ENCODE measurements at places on chromosomes 13 and 19.

- no peak for DNase-seq
Measured at GRCh38 chr13:51957377-51958216, 53.7 kb downstream of the ATP7B start.

GRCh38 chr13:87123987-87124784 lies 547.0 kb upstream of the SLITRK5 start:
- DNase-seq, result peak; percentile 58

- no peak for DNase-seq
Measured at GRCh38 chr13:97113231-97114001, 108.7 kb upstream of the MBNL2 start.

DNA sequence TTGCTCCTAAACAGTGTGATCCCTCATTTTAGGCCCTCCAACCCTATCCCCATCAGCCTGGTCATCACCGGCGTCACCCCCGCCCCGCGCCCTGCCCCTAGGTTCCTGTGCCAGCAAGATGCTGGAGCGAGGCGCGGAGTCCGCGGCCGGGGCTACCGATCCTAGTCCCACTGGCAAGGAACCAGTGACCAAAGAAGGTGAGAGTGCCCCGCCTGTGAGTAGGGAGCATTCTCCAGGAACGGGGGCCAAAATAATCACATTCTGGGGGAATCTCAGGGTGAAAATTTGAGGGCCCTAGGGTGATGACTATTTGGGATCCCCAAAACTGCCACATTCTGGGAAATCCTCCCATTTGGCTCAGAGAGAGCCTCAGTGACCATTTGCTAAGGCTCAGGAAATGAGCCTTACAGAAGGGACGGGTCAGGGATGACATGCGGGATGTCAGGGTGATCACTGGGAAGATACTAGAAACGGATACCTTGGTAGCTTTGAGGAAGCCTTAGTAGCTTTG lies 1.4 kb downstream of the ZNF575 start:
- DNase-seq, result no peak

DNA sequence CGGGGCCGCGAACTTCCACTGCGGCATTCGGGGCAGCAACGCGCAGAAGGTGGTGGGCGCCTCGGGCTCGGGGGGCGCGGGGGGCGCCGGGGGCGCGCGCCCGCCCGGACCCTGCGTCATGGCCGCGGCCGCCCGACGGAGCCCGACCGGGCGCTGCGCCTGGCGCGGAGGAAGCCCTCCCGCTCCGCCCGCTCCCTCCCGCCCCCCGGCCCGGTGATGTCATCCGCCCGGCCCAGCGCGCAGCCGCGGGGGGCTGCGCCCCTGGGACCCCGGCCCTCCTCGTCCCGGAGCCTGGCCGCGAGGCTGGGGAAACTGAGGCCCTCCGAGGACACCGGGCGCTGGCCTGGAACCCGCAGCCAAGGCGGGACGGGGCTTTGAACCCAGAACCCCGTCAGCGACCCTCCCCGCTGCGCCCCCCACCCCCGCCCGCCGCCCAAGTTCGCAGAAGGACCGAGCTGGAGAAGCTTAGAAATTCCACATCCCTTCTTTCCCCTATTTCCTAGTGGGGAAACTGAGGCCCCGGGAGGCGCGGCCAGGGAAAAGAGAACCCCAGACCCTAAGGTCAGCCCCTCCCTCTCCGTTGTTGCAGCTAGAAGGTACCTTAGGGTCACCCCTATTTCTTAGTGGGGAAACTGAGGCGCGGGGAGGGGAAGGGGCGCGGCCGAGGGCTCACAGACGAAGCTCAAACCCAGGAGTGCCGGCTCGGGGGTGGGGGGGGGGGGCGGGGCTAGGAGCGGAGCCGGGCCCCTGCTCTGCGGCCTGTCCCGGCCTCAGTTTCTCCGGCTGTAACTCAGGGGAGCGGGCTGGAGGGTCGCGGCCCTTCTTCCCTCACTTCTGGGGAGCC lies at the start of gene SHC2:
Gene SHC2 (minus strand): TSS at position 157 of the 844 bp plus-strand sequence. CDS start 37 bp downstream, at position 120.
- DNase-seq, result no peak

DNA sequence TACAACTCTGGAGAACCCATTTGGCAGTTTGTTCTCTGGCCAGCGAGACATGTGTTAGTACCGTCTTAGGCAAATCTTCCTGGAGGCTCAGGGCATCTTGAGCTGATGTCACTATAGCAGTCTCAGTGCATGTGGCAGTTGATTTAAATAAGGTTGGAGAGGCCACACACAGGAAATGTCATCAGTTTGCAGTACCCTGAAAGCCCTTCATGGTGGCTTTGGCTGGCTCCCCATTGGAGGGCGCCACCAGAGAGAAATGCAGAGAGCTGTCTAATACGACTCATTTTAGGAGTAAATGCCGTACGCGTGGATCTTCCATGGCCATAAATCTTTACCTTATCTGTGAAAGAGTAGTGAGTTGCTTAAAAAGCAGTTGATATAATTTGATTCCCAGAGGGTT lies 163.1 kb downstream of the STK24 start:
- DNase-seq, result no peak

- DNase-seq, result no peak
Measured at GRCh38 chr19:16703677-16704076, 16.0 kb upstream of the NWD1 start.
